NCI-H146 (cell line): ENCODE measurements at places on chromosomes 1 and 21.

DNA sequence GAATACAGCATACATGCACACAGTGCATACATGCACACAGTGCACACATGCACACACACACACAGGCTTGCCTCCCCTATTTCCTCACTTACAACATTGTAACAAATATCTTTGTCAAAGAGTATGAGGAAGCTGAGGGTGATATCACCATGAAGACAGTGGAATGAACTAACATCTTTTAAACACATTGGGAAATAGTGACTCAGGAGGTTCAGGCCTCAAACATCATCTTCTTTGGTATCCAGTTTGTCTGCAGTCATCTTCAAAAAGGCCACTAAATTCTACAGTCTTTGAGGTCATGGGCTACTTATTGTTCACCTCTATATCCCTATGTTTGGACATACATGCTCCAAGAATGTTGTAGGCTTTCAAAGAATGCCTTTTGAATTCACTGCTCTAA is 2.1 kb upstream of the LCE2B start:
- DNase-seq = no peak

DNA sequence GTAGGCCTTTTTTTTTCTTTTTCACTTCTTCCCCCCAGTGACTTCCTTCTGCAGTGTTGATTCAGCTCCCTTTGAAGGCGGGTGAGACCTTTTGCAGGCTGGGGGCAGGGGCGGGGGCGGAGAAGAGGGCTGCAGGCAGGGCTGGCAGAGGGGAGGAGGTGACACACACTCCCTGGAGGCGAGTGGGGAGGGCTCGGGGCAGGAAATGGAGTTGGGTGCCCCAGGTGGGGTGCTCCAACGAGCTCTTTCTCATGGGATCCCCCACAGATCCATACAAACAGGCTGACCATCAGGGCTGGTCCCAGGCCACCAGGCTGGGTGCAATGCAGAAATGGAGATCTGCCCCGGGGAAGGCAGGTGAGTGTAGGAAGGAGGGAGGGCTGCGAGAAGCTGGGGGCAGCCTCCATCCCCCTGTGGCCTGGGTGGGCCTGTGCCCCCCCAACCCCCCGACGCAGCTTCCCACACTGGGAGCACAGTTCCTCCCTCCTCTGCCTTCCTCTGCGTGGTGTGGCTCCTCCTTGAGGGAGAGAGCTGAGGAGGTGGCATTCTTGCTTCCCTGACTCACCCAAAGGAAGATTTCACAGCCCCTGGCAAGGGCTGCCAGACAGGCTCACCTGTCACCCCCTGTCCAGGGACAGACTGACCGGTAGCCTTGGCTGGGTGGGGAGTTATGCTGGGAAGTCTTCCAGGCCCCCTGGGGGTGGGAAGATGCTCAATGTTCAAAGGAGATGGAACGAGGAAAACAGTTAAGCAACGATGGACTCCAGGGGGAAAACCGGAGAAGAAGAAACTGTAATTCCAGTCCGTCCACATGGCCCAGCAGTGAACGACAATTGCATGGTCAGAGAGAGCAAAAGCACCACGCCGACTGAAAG is 7.1 kb upstream of the ITGB2 start:
- no peak for DNase-seq

DNA sequence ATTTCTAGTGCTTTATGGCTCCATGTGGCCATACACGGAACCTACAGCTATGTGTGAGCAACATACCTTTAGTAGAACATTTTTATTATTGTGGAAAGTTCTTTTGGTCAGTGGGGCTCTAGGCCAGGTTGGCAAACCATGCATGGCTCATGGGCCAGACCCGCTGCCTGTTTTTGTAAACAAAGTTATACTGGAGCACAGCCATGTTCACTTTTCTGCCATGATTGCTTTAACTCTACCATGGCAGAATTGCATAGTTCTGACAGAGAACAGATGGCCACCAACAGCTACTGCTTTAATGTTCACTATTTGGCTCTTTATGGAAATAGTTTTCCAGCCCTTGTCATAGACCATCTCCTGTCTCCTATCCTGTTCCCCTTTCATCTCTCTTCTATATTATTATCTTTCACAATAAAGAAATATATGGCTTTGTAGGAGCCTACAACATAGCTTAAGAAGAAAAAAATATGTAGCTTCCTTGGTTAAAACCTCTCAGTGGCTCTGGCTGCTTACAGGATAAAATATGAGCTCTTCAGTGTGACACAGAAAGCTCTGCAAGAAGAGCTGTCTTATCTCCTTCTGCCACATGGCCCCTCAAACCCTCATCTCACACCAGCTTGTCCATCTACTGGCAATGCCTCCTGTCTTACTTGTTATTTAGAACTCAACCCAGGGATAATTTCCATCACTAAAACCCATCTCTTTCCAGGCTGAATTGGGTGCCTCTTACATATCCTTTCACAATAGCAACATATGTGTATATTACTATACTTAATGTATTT is 54.6 kb upstream of the RWDD3 start:
- DNase-seq = no peak

DNA sequence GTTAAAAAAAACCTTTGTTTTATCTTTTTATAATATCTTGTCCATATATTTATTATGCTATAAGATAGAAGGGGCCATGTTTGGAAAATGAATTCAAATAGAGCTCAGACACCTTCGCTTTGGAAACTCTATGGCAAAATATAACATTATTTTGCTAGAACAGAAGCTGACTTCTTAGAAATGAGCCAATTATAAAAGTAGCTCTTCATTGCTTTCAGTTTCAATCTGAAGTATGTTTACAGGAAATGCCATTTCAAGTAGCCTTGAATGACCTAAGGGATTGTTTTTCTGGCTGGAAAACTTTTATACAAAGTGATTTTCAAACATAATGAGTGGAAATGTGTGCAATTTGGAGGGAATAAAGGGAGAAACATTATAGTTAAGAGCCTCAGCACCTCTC is 37.8 kb upstream of the GBP5 start:
- no peak for DNase-seq

DNA sequence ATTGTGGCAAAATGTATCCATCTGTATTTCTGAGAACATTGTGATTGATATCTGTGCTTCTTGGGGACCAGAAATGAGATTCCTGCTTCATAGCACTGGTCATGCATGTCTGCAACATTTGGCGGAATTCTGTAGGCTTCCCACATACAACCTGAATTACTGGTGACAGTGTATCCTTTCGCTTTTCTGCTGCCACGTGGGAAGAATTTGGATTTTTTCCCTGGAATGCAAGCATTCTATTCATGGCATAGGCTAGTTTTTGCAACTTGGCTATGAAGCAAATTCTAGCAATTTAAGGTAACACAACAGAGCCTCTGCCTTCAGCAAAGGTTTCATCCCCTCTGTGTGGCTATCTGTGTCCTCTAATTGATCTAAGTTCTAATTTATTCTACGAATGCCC is 85.9 kb downstream of the BCAR3 start:
- DNase-seq = no peak

- DNase-seq = no peak
Observed at GRCh38 chr1:231186356-231187115, 24.7 kb downstream of the TRIM67 start.

DNA sequence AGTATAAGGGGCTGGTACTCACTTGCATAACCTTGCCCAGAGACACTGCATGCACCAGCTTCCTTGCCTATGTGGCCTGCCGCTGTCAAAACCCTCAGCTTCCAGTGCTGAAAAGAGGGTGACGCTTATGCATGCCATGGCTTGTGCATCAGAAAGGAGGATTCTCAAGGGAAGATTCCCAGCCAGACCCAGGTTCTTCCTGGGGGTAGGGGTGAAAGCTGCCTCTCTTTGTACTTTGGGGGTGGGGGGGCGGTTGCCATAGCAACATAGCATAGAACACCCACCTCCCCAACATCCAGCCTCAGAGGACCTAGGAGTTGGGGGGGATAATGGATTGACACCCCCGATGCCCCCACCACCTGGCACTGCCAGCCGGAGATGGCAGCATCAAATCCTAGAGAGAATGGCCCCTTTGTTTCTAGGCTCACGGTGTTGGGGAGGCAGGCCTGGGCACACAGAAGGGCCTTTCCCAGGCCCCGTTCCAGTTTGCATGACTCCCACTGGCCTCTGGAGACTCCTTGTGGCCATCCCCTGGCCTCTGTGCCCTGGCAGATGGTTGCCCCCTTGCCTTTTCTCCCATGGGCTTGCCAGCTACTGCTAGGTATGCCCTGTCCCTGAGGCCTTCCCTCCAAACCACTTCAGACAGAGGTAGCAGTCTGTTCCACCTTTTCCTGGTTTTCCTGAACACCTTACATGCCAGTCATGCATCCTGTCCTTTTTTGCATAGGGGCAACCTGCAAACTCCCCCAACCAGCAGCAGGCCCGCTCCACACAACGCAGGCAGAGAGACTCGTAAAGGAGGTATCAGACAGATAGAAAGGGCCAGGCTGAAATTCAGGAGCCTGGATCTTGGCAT is 44.6 kb downstream of the RHBG start:
- no peak for DNase-seq

GRCh38 chr1:62462370-62462769 is 25.5 kb downstream of the USP1 start:
- DNase-seq = no peak

GRCh38 chr1:89659322-89660081 is 26.6 kb downstream of the LRRC8C start:
- no peak for DNase-seq

DNA sequence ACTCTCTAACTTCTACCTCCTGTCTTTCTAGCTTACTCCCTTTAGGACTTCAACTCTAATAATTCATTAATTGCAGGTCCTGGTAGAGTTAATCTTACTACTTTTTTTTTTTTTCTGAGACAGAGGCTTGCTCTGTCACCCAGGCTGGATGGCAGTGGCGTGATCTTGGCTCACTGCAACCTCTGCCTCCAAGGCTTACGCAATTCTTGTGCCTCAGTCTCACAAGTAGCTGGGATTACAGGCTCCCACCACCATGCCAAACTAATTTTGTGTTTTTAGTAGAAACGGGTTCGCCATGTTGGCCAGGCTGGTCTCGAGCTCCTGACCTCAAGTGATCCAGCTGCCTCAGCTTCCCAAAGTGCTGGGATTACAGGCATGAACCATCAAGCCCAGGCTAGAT is 15.7 kb downstream of the BTBD8 start:
- DNase-seq = no peak

GRCh38 chr1:174914991-174915390 is 84.8 kb upstream of the CACYBP start:
- DNase-seq = no peak

DNA sequence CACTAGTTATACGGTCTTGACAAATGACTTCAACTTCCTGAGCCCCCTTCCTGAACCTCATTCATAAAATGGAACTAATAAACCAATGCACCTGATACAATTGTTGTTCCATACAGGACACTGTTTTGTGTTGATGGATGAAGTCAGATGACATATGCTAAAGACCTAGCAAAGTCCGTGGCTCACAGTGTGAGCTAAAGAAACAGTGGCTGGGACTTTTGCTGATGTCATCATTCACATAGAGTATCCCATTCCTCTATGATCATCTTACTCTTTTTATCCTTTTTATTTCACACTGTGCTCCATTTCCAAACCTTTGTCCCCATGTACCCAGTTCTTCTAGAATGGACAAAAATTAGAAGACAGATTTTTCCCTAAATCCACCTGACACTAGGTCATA is 83.7 kb upstream of the KAZN start:
- DNase-seq = no peak

DNA sequence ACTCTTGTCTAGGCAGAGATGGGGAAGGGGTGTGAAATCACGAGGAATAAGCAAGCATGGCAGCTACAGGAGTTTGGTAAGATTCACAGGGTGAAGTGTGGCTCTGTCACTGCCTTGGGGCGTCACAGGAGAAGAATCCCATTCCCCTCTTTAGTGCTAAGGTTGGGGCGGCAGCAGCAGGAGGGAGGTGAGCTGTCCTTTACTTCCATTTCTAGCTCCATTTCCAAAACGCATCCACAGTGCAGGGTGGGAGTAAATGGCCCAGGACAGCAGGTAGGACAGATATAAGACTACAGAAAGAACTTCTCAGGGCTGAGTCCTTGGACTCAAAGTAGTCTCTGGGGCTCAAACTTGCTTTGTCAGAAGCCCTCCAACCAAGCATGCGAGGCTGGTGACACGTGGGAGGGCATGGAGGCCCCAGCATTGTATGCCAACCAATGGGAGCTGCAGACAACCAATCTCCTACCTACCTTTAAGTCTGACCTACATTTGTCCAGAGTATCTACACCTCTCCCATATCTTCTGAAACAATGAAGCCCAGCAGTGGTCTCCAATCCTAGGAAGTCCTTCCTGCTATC is 8.5 kb downstream of the MEF2D start:
- DNase-seq = no peak
